Stimulated activated CD8-positive, alpha-beta memory T cell treated with anti-CD3 and anti-CD28 coated beads, Interleukin-2, amount 100 ng/mL, for 1 hour (primary cell): ENCODE measurements at places on chromosomes 5 and 9.

DNA sequence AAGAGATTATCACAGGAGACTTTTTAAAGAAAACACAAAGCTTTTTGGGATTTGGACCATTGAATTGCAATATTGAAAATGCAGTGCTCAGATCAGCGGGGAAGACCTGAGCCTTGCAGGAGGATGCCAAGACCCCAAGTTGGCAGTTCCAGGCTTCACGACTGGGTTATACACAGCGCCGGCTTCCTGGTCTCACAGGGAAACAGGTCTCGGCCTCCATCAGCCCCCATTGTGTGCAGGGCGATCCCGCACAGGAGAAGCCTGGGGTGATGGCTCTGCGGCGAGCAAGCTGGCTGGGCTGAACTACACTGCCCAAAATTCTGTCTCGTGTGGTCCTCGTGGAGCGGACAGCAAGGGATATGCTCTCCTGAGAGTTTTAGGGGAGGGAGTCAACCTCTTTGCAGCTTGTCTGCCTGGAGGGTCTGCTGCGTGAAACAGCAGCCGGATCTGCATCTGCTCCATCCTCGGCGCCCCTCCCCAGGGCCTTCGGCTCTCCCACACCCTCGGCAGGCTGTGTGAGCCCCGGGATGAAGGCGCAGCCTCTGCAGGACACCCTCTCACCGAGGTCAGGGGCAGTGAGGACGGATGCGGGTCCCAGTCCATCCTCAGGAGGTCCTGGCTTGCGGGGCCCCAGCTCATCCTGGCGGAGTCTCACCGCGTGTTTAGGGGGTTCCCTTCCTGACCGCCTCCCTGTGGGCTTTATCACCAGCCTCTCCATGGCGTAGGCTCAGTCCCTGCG, 60.6 kb downstream of the NSUN2 start:
- no peak for DNase-seq

DNA sequence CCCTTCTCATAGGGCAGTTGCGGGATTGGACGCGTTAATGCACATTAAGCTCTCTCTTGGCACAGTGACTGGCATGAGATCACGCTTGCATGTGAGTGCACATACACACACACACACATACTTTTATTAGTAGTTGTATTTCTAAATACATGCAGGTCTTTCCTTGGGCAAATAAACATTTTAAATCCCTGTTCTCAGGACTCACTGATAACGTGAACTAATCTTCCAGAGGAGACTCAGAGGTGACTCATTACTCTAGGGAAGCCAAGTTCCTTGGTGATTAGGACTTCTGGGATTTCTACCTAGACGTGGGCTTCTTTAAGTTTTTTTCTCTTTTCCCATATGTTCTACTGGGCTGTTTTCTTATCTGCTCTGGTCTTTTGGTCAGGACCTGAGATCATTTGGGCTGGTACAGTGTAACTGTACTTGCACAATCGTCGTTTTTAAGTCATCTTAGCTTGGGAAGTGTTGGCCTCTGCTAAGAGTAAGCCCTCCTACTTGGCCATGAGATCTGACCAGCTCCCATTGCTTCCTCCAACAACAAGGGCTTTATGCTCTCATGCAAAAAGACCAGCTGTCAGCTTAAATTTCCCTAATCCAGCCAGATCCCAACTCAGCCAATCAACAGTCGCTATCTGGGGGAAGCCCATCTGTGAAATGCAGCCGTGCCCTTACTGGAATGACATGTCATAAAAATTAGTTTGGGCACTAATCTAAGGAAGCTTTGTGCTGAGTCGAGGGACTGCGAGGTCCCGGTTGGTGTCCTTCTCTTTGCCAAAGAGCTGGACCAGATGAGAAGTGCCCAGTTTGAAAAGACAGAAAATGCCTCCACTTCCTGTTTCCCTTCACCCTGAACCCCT, 176.4 kb upstream of the ANKRD55 start:
- DNase-seq = no peak

GRCh38 chr5:61617039-61617438, 285.0 kb downstream of the ZSWIM6 start:
- no peak for DNase-seq

GRCh38 chr5:10162468-10162867, 87.2 kb downstream of the ATPSCKMT start:
- no peak for DNase-seq

DNA sequence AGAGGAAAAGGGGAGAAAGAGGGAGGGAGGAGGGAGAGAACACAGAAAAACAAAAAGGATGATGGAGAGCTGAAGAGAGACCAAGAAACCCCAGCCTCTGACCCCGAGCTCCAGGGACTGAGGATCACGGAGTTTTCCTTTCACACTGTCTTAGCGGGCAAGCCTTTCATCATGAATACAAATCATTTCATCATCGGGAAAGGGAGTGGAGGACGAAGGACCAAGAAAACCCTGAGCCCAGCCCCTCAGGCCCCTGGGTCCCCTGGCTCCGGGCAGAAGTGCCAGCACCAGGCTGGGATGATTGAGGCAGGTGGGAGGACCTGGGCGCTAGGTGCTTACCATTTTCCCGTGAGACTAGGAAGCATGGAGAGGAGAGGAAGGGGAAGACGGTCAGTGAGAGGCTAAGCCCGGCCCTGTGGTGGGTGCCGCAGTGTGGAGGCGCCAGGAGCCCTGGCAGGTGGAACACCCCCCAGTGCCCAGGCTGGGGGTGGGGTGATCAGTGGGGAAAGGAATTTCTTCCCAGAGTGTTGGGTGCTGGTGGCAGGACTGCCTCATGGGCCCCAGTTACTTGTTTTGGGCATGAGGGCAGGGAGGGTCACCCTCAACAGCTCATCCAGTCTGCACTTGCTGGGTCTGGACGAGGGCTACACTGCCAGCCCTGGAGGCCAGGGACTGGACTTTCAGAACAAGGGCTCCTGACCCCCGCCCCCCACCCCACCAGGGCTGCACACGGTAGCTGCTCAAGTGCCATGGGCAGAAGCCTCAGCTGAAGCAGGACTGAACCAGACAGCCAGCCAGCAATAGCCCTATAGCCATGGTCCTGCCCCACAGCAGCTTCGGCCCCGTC, 49.0 kb upstream of the SARDH start:
- DNase-seq = no peak

GRCh38 chr5:151719228-151720000, 32.7 kb upstream of the SPARC start:
- no peak for DNase-seq

- no peak for DNase-seq
Observed at GRCh38 chr5:61919920-61920319, 386.1 kb upstream of the KIF2A start.

- DNase-seq = no peak
Observed at GRCh38 chr9:118674942-118675341, 694.3 kb downstream of the BRINP1 start.

DNA sequence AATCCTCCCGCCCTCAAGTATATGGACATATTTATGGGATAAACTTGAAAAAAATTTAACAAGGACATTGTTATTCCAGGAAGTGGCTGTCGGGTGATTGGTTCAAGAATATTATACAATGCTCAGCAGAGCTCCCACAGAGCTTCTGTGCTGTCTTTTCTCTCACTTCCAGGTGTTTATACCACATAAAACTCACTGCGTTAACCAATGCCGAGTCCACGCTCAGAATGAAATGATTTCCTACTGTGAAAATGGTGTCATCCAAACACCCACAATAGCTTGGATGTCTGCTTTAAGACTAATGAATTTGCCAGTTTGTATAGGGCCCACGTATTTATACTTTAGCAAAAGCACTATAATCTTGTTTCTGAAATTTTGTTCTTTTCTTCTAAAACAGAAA, 368.2 kb downstream of the NDUFS4 start:
- DNase-seq = no peak

DNA sequence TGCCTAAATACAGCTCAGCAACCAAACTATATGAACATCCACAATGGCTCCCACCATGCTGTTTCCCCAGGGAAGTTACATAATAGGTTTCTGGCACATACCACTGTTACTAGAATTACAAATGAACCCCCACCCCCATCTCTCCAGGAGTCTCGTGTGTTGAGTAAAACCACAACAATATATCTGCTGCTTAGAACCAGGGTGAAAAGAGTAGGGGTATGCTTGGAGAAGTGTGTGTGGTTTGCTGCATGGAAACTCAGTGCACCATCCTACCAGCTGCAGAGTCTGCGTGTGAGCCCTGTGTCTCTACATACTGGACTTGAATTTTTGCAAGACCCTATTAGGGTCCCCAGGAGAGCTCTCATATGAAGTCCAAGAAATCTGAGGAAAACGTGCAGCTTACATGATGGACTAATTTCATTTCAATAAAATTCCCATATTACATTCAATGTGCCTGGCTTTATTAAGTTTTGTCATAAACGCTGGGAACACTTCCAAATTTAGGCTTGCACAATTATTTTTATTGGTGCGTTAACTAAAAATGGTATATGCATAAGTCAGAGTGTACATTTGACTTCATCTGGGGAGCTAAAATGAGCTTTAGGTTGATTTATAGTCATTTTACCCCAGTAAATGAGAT, 104.5 kb upstream of the NFIB start:
- no peak for DNase-seq

- DNase-seq = no peak
Observed at GRCh38 chr9:134706522-134706921, 64.9 kb downstream of the COL5A1 start.

DNA sequence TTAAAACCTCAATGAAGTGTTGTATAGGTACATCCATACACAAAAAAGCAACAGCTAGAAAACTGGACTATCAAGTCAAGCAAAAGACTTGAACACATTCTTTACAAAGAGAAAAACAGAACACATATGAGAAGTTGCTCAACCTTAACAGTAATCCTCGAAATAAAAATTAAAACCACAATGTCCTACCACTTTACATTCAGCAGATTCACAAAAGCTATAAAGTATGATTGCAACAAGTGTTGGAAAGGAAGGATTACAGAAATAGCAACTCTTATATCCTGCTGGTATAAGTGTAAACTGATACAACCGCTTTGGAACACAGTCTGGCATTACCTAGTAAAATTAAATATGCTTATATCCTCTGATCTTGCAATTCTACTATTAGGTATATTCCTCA, 28.5 kb upstream of the GOLGA1 start:
- no peak for DNase-seq

- DNase-seq = no peak
Observed at GRCh38 chr5:51821697-51822096, 438.4 kb downstream of the ISL1 start.

GRCh38 chr5:156920861-156921431, 42.1 kb downstream of the TIMD4 start:
- DNase-seq = no peak

GRCh38 chr5:127417528-127417927, 99.9 kb upstream of the PRRC1 start:
- no peak for DNase-seq

GRCh38 chr5:37005946-37006540, 129.5 kb downstream of the NIPBL start:
- DNase-seq = no peak

GRCh38 chr5:23385036-23385435, 122.4 kb upstream of the PRDM9 start:
- DNase-seq = no peak

- no peak for DNase-seq
Observed at GRCh38 chr9:85898332-85898731, 42.6 kb upstream of the NAA35 start.

DNA sequence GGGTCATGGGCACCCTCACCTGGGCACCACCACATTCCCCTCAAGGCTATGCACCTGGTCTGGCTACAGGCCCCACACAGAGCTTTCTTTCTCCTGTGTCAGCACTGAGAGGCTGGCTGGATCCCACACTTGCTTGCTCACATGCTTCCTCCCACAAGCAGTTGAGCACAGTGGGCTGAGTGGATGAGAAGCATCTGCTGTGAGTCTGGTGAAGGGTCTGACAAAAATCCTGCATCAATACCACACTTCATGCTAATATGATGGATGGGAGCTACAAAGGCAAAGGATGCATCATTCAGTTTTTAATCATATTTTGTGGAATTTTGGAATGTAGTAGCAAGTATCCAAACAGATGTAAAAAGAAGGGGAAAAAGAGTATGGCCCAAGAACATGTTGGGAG, 830.8 kb upstream of the PTPRD start:
- DNase-seq = no peak

DNA sequence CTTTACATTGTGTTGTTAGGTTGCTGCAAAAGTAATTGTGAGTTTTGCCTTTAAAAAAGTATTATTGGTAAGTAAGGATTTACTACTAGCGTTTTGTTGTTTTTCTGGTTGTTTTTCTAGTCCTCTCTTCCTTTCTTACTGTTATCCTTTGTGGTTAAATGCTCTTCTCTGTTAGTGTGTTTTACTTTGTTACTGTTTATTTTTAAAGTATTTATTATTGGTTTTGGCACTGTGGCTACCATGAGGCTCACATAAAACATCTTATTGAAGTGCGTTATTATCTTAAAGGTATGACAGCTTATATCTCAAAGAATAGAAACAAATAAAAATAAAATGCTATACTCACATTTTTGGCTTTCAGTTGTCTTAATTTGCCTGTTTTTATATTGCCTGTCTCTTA, 17.6 kb downstream of the DMXL1 start:
- no peak for DNase-seq

- no peak for DNase-seq
Observed at GRCh38 chr9:34549407-34549732, 26.6 kb upstream of the ENHO start.

DNA sequence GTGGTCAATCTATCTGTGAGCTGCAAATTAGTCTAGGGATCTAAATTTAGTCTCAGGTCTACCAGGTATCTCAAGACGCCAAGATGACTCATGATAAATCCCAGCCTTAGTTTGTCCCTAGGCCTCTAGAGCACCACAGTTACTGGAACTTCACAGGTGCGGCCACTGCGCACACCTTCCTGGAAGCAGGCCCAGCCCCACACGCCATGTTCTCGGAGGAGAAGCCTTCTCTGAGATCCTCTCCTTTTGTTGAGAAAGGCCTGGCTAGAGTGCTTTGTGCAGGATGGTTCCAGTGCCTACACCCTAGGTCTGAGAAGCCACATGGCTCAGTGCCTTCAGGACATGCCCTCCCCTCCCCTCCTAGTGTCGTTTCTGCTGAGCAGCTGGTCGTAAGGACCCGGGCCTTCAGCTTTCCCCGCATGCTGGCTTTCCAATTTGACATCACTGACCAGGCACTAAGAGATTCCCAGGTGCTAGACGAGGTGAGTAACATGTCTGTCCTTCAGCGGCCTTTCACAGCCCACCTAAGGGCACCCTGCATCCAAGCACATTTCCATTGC, 51.9 kb downstream of the IPPK start:
- no peak for DNase-seq

- no peak for DNase-seq
Observed at GRCh38 chr5:157484768-157485167, 24.8 kb downstream of the NIPAL4 start.

DNA sequence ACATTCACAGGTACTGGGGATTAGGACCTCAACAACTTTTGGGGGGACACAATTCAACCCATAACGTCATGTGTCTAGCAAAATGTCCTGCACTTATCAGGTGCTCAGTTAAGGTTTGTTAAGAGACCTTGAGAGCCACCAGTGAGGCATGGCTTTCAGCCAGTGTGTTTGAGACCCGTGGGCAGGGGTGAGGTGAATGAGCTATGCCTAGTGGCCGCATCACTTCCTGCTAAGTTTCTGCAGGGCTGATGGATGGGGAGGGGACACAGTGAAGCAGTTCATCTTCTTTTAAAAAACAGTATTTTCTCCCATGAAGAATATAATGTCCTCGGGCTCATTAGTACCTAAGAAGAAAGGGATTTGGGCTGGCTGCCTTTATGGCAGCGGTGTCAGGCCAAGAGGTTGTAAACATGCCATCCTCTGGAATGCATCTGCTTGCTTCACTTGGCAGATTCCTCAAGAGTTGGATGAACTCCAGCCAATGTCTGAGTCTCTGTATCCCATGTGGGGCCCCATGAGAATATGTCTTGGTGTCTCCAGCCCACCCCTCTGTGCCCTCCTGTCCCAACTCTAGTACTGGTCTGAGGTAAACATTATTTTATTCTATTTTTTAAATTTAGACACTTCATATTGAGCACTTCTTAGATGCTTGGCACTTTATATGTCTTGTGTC, 282.2 kb downstream of the CWC27 start:
- DNase-seq = no peak
